GM23248 (cell line): ENCODE measurements at places on chromosomes 11 and 22. TPM values are rescaled to one million over a fixed set of nuclear protein-coding genes. Genes with fewer than 3 reads are reported as not detected.
A peak's percentile ranks its signal among the peaks of the same experiment; 100 is the strongest.

The P2RX6 gene
- total RNA-seq = 1.6 TPM in 2 replicates

The ZNF214 gene
- total RNA-seq = 1.3 and 2.1 TPM in 2 replicates

The KRTAP5-1 gene
- total RNA-seq = not detected in 2 replicates

The TMA7B gene
- total RNA-seq = not detected in 2 replicates

GRCh38 chr11:45089251-45089650 lies 57.2 kb upstream of the PRDM11 start:
- DNase-seq = peak; percentile 97

GRCh38 chr22:43273902-43274484 lies 69.2 kb downstream of the SCUBE1 start:
- peak; percentile 68 for DNase-seq

DNA sequence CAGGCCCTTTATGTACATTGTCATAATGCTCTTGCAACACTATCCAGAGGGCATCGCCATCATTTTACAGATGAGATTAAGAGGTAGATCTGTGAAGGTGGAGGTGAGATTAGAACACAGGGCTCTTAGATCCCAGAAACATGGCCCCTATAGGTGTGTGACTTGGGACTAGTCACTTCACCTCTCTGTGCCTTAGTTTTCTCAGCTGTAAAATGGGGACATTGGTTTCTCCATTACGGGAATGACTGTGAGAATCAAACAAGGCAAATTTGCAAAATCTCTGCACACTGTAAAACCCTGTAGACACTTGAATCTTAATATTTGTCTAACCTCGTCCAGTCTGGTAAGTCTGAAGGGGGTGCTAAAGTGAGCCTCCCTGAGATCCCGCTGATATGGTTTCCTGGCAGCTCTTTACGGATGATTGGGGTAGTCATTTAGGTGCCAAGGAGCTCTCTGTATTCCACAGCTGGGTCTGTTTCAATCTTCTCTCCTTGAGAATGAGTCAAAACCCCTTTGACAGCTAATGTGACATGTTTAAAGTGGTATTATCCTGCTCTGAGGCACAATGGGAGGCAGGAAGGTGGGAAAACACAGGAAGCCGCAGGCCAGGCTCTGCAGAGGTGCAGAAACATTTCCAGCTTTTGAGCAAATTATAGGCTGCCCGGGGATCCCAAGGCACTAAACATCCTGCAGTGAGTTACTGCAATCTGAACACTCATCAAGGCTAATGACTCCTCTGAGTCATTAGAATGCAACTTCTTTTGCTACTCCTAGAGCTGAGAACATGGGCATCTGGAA lies 140.8 kb downstream of the CCDC81 start:
- DNase-seq = peak; percentile 93

GRCh38 chr11:115269191-115269950 lies 234.8 kb downstream of the CADM1 start:
- no peak for DNase-seq

- DNase-seq = peak; percentile 64
Measured at GRCh38 chr11:11532574-11532973, 89.2 kb downstream of the GALNT18 start.

- no peak for DNase-seq
Measured at GRCh38 chr22:45895436-45896152, 81.4 kb downstream of the WNT7B start.

DNA sequence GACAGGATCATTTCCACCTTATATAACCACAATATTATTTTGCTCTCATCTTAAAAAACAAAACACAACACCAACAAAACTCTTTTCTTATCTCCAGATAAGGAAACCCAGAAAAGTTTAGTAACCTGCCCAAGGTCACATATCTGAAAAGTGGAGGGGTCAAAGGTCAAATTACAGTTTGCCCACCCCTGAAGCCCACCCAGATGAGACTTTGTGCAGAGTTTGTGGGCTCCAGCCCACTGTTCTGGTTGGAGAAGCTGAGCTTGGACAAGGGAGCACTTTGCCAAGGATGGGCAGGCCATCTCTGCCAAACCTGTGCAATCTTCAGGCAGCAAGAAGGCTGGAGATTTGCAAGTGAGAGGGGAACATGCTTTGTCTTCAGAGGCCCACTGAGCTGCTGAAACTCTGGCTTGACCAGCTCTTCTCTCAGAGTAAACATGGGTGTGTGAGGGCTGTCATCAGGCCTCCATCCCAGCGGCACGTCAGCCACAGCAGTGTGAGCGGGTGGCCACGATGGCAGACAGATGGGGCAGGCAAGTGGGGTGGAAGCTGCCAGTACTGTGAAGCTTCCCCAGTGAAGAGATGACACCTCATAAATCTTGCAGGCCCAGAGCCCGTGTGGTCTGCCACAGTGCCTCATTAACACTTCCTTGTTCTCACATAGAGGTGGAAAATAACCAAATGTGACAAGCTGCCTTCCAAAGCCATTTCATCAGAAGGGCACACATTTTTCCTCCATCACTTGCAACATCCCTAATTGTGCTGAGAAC lies 111.8 kb downstream of the CCDC81 start:
- DNase-seq = no peak

DNA sequence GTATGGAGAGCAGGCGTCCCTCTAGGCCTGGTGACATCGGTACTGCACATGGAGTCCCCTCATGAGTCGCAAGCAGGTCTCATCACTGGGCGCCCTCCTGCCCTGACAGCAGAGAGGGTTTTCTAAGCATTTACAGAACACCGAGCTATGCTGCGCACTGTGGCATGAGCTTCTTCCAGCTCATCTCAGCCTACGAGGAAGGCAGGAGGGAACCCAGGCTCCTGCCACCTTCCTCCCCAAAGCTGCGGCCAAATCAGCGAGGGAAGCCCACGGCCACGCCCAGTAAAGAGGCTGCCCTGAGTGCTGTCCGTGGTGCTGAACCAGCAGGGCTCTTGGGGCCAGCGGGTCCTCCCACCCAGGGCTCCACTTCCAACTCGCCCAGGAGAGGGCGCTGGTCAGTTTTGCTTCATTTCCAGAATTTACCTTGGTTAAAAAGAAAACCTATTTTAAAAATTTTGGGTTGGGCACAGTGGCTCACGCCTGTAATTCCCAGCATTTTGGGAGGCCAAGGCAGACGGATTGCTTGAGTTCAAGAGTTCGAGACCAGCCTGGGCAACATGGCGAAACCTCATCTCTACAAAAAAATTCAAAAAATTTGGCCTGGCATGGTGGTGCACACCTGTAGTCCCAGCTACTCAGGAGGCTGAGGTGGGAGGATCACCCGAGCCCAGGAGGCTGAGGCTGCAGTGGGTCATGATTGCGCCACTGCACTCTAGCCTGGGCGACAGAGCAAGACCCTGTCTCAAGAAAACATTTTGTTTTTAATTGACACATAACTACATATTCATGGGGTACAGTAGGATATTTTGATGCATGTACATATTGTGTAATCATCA lies 34.2 kb downstream of the PHF21B start:
- peak; percentile 89 for DNase-seq

DNA sequence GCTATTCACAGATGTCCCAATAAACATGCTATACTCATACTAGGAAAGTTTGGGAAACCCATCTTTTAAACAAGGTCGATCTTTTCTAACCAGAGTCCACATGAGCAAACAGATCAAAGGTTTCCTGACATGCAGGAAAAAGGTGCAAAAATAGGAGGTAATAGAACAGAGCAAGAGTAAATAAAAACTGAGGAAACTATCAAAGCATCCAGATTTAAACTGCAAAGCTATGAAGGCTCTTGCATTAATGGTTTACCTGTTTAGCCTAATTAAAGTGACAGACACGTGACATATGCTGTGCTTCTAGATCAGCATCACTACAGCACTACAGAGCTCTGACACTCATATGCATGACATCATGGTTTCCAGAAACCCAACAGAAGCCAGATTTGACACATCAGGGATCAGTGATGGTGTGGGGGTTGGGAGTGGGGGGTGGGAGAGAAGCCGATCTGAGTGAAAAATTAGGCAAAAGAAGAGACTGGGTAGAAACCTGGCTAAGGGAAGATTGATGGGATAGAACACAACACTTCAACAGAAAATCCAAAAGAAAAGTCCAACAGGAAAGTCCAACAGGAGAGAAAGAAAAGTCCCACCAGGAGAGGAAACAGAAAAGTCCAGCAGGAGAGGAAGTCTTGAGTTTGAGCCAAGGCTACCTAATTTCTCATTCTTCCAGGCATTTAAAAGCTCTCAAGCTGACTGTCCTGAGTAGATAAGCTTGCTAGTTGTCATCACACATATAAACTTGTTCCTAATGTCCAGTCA lies 262.3 kb downstream of the SOX6 start:
- DNase-seq = no peak

DNA sequence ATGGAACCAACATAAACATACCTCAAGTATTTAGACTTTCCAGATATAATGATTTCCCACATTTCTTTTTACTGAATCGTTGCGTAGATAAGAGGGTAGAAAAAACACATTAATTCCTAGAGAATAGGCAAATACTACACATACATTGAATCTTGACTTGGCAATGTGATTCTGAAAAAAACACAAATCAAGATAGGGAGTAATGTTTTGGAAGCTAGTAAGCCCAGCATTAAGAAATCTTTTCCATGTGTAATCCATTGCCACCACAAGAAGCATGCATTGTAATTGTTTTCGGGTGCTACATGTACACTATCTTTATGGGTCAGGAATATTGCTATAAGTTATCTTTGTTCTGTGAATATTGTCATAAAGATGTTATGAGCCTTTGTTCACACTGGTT lies 269.8 kb upstream of the PDGFD start:
- no peak for DNase-seq

DNA sequence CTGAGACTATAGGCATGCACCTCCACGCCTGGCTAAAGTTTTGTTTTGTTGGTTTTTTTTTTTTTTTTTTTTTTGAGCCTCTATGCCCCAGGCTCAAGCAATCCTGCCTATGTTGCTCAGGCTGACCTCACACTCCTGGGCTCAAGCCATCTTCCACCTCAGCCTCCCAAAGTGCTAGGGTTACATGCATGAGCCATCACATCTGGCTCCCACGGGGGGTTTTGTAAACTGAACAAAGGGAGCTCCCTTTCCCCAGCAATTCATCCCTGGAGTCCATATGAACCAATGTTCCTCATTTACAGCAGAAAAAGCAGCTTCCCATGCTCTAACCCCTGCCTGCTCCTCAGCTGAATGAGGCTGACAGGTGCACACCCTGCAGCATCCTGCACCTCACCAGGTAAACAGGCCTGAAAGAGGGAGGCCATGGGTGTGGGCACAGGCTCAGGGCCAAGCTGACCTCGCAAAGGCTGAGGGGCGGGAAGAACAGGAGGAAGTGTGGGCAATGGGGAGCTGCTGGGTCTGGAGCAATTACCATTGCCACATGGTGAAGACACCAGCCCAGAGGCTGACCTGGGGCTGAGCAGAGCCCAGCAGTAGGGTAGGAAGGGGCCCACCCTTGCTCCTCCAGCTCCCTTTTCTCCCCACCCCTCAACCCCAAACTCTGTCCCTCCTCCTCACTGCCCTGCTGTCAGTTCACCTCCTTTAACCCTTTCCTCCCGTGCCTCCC lies 58.2 kb downstream of the RBX1 start:
- DNase-seq = peak; percentile 89

- peak; percentile 48 for DNase-seq
Measured at GRCh38 chr11:65060913-65061408, 2.6 kb upstream of the NAALADL1 start.

GRCh38 chr11:90774727-90775566 lies 552.1 kb upstream of the CHORDC1 start:
- DNase-seq = no peak

DNA sequence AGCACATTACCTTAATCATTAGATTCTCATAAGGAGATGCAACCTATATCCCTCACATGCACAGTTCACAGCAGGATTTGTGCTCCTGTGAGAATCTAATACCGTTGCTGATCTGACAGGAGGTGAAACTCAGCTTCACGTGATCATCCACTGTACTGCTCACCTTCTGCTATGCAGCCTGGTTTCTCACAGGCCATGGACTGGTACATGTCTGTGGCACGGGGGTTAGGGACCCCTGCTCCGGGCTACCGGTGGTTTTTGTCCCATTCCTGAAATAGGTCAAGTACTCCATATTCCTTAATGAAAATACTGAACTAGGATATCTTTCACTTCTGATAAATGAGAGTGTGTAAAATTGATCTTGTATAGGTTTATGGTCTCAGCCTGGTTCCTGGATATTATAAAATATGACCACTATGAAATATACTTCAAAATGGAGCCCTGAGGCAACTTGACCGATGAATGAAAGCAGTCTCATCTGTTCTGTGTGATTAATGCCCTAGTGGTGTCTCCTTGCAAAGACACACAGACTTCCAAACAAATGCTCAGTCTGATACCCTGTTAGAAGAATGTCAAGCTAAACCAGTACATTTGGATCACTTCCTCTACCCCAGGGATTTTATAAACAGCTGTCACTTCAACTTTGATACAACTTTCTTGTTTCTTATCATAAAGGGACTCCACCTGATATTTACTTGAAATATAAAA lies 492.9 kb upstream of the ANO3 start:
- DNase-seq = no peak

DNA sequence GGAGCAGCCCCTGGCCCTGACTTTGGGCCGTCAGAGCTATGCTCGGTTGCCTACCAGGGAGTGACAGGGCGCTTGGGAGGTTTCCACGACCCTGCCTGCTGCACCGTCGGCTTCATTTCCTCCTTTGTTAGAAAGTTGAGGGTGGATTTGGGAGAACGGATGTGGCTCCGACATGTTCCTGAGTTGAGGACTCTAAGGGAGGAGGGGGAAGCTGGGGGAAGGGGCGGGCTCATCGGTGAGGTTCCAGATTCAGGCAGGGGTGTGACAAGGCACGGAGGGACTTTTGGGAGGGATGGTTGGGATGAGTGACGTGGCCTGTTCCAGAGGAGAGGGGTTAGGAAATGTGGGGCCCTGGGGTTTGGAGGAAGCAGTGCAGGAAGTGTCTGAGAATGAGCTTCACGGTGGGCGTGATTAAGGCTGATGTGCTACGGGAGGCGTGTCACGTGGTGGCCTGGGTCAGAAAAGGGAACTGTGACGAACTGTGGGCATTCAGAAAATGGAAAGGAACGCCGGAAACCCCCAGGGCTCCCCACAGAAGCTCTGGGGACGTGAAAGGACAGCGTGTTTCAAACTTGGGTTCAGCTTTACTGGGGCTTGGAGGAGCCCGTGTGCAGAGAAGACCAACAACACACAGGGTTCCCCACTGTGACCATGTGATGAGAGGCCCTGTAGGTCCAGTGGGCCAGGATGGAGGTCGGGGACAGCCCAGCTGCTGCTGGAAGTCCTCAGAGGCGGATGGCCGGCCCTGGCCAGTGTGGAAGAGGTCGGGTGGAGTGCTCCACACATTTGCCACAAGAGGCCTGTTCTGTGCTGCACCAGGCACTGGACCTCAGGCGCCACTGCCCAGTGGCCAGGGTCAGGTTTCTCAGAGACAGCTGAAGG lies 2.8 kb downstream of the PARVB start:
- peak; percentile 97 for DNase-seq

- no peak for DNase-seq
Measured at GRCh38 chr22:40332319-40332781, 13.9 kb upstream of the ADSL start.

DNA sequence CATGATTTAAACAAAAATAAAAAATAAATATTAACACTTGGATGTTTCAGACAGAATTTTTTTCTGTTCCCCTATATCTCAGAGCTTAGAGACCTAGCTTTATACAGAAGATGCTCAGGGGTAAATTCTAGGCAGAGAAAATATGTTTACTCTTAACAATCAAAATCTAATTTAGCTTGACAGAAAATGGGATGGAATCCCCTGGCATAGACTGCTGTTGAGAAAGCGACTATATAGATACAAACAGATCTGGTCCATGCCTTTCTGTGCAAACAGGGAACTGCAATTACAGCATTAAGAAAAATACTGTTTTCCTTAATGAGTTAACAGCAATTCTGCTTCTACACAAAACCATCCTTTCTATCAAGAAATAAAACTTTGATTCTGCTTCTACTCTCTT lies 14.6 kb downstream of the SIAE start:
- no peak for DNase-seq

- DNase-seq = peak; percentile 83
Measured at GRCh38 chr11:96464700-96465307, 75.0 kb downstream of the JRKL start.

- DNase-seq = no peak
Measured at GRCh38 chr11:98358551-98358950, 662.2 kb upstream of the CNTN5 start.
